ENCODE measurements at places on chromosomes 5 and 9. TPM values are rescaled to one million over a fixed set of nuclear protein-coding genes. Genes with fewer than 3 reads are reported as not detected.
A peak's percentile ranks its signal among the peaks of the same experiment; 100 is the strongest.

DNA sequence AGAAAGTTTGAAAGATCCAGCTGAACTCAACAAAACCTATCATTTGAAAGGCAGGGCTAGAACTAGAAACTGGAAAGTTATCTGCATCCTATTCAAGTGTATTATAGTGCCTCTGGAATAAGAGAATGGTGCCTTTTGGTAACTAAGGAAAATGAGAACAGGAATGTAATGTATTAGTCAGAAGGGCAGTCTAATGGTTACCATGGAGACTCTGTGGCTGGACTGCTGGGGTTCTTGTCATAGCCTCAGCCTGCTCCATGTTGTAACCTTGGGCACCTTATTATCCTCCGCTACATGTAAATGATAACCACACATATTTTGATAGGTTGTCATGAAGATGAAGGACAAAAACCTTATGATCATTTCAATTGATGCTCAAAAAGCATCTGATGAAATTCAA is 24.6 kb upstream of the IFNB1 start:
- no peak for DNase-seq

SPINK9 gene
- total RNA-seq: 0.33 TPM

- DNase-seq: no peak
Observed at GRCh38 chr9:419571-420171, 205.0 kb downstream of the DOCK8 start.

PLPPR1 gene
- 0.38 TPM for total RNA-seq

DNA sequence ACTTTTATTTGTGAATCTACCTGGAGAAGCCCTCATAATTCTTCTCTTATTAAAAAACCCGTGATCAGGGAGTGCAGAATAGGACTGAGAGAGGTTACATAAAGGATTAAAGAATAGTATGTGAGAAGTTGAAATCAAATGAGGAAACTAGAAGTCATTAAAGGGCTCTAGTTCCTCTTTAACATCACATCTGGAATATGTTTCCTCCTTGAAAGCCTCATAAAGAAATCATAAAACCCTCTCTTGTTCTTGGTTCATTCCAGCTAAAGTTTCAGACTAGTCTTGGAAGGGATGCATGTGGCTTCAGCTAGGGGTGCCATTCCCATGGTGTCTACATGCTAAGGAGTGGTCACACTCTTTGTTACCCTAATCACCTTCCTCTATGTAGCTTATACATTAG is 5.7 kb upstream of the C5orf46 start:
- no peak for DNase-seq

DNA sequence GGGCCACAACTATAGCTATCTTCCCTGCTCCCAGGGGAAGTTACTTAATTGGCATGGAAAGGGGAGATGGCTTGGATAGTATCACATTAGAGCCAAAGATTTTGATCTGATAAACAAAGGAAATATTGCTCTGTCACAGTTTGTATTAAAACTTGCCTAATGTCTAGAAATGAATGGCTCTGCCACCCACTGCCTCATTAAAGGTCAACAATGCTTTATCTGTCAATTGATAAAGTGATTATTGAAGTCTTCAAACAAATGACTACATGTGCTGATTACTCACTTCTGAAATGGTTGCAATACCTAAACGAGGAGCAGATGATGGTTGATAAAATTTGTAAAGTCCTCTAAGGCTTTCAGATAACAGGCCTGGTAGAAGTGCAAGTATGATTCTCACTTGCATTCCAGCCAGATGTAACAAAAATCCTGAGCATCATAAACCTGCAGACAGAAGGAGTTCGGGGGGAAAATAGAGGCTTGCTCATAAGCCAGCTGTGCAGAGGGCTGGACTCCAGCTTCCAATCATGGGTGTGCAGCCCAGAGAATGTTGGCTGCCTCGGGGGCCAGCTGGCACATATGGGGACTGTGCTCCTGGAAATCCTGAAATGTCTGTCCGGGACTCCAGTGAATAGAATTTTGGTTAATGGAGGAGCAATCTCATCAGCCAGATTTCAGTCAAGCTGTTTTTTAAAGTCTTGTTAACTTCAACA is 200.5 kb upstream of the SLC27A6 start:
- DNase-seq: no peak

QRFP gene
- total RNA-seq: 0.05 TPM

DNA sequence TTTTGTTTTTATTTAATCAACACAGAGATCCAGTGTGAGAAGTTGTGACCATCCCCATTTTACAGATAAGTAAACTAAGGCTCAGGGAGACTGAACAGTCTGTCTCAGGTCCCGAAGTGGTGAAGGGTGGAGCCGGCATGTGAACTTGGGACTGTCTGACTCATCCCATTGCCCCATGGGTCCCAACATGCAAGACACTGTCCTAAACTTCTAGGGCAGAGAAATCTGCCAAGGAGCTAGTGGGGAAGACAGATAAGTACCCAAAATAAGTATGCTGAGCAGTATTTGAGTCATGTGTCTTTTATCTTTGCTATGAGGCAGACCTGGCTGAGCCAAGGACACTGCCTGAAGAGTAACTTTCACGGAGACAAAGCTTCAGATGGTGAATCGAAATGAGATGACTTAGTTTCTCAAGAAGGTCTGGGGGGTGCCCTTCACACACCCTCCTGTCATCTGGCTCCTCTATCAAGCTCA is 64.3 kb upstream of the SLC25A51 start:
- no peak for DNase-seq

HTR4 gene
- not detected for total RNA-seq

GRCh38 chr5:100691548-100691947 is 156.4 kb downstream of the FAM174A start:
- no peak for DNase-seq

DNA sequence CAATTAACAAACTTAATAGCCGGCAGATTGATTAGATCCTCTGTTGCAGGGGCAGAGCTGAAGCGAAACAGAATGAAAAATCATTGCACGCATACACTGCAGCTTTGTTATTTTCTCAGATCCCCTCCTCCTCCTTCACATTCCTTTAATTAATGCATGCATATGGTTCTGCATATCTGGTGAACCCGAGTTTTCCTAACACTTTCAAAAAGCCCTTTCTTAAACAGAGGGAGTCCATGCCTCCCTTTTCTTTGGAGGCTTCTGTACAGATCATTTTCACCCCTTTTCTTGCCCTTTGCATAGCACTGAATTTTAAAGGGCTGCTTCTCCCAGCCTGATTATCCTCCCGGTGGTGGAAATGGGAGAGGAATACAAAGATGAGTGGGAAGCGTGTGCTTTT is 136.6 kb upstream of the TBCA start:
- DNase-seq: no peak

DNA sequence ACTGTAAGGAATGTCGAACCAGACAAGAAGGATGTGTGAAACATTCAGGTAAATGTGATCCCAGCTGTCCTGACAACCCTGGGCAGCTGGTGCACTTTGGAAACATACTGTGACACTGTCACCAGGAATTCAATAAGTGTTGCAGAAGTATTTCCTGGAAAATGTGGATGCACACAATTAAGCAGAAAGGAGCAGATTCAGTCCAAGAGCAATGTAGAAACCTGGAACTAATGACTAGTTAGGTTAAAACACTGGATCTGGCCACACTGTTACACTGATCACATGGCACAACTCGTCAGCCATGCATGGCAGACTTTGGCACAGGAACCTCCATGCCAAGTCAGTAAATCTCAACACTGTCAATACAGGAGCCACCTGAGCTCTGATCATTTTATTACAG is 109.0 kb downstream of the FAM174A start:
- DNase-seq: no peak

ATP10B gene
- 10.1 TPM for total RNA-seq

DNA sequence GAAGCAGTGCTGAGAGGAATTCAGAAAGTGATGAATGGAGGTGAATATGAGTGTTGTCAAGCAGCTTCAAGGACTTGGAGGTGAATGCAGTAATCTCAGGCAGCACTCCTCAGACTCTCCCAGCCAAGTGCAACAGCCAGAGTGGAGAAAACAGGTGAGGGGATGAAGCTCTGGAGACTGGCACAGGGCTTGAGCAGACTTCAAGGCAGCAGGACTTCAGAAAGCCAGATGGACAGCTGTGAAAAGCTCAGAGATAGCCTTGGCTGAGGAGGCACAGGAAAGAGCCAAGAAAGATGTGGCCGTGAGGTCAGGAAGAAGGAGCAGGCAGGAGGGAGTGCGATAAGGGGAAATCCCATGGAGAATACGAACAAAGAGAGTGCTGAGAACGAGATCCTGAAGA is 194.9 kb downstream of the FBN2 start:
- DNase-seq: no peak

GRCh38 chr9:85900504-85901201 is 40.3 kb upstream of the NAA35 start:
- peak; percentile 15 for DNase-seq
